CD4-positive, alpha-beta T cell treated with Interleukin-15 for 4 hours (primary cell): ENCODE measurements at places on chromosomes 7 and 10.

DNA sequence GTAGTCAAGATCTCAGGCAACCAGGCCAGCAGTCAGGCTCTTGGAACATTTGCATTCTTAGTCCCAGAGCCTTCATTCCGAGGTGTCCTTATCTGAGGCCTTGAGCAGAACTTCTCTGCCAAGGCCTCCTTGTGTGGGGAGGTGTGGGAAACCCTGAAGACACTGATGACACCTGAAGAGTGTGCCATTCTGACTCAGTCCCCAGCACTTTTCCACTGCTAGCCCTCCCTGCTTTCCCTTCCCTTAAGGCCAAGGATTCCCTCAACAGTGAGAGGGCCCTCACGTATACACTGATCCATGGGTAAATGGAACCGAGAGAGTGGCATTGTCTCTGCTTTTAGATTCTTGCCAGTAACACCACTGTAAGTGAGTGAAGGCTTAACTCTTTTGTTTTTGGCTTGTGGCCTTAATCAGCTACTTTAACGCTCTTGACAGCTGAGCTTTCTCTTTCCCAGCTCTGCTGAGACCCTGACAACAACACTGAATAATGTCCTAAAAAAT is 30.3 kb downstream of the TRDMT1 start:
- DNase-seq, result no peak

DNA sequence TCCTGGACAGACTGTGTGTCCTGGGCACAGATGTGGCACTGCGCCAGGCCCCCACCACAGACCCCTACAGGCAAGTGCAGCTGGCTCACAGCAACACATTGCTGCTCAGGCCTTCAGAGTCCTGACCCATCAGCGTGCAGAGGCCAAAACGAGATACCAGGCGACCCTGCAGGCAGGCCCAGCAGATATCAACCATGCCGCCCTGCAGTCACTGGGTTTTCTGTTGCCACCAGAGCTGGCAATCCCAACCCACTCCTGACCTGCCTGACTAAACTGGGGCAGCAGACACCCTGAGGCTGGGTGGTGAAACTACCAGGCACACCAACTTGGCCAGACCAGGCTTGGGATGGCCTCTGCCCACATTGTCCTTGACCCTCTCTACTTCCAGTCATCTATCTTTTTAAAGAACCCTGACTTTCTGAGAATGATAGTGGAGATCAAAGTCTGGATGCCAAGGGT is 20.3 kb downstream of the ZCCHC24 start:
- DNase-seq, result no peak

GRCh38 chr10:94061026-94061425 is 67.3 kb downstream of the PLCE1 start:
- DNase-seq, result no peak

DNA sequence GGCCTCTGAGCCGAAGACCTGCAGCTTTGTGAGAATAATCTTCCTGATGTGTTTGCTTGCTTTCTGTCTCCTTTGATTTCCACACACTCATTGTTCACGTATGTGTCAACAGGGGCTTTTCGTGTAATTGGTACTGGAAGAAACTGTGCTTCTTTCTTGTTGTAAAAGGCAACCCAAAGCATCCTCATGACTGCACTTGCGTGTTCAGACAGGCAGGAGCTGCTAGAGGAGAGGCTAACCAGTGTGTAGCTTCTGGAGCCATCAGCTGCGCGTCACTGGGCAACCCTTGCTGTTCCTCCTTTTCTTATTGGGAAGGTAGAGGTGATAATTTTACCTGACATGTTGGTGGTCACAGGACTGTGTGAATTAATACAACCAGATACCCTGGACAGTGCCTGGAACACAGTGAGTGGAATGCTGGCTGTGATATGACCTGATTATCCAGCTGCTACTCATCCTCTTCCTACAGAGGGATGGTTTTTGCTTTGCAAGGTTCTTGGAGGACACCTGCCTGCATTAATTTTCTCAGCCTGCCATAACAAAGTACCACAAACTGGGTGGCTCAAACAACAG is 213.0 kb downstream of the ABCA13 start:
- no peak for DNase-seq

- DNase-seq, result no peak
Observed at GRCh38 chr7:130286881-130287280, 6.1 kb upstream of the CPA4 start.

DNA sequence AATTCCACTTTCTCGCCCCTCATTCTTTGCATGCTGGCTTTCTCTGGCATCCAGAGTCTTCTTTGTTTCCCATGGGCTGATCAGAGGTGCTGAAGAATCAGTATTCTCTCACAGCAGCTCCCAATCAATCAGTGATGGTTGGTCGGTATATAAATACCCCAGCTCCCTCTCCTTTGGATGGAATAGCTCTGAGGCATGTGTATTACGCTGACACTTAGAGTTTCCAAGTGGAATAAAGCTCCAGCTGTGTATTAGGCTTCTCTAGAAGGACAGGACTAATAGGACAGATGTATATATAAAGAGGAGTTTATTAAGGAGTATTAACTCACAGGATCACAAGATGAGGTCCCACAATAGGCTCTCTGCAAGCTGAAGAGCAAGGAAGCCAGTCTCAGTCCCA is 218.3 kb upstream of the GRB10 start:
- no peak for DNase-seq

GRCh38 chr10:9075420-9075819 is 1020.9 kb downstream of the GATA3 start:
- no peak for DNase-seq

- no peak for DNase-seq
Observed at GRCh38 chr10:77837925-77838595, 88.5 kb downstream of the DLG5 start.

- no peak for DNase-seq
Observed at GRCh38 chr7:29860186-29860585, 53.9 kb downstream of the WIPF3 start.

DNA sequence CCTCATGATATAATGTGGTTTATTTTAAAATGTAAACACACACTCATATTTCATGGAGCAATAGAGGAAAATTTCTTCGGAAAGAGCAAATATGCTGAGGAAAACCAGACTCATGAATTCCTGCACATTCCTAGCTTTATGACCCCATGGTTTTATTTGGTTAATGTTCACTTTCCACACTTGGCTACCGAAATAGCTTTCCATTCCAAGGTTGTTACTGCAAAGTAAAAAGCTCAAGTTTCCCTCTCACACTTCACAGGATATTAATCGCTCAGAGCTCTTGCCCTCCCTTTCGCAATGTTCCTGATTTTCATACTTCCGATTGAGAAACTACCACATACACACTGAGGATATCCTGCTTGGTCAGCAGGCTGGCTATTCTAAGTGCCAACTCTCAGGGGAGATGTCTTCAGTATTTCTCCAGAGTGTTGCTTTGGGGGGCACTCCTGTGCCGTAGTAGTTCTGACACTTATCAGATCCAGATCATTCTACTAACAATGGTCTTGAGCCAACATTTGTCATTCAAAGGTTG is 77.5 kb upstream of the STEAP1B start:
- DNase-seq, result no peak

GRCh38 chr10:77594471-77594783 is 43.2 kb downstream of the KCNMA1 start:
- DNase-seq, result no peak

GRCh38 chr10:76398043-76398710 is 966.8 kb downstream of the LRMDA start:
- DNase-seq, result no peak

DNA sequence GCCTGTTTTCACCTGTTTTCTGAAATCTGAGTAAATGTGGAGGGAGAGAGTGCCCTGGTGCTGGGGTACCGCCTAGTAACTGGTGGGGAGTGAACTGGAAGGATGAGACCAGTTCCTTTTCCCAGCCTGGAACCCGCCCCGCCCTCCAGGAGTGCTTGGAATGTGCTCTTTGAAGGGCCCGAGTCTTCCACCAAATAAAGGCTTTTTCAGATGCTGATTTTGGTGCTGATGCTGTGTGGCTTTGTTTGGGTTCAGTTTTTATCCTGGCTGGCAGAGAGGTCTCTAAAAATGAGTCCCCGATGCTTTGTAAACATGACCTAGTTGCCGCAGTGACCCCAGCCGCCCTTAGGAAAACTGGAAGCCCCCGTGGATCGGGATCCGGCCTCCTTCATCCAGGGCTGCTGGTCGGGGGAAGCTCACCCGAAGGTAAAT is 25.9 kb downstream of the FOXK1 start:
- no peak for DNase-seq
